ENCODE measurements at places on chromosomes 13 and 19. TPM values are rescaled to one million over a fixed set of nuclear protein-coding genes. Genes with fewer than 3 reads are reported as not detected.

CFAP97D2 gene
- not detected for total RNA-seq

ZNF836 gene
- 8.0 TPM for total RNA-seq

CAPN12 gene
- 5.5 TPM for total RNA-seq

GRCh38 chr13:48234566-48235340 lies 1.7 kb downstream of the ITM2B start:
- no peaks in the 10 kb centered on the region for H3K27me3 ChIP-seq
- H3K27ac ChIP-seq: no peak overlapping the region
- H3K36me3 ChIP-seq: no peaks in the 10 kb centered on the region
- peak overlapping the region; percentile 88 for H3K4me3 ChIP-seq
- H3K4me1 ChIP-seq: peaks cover 32% of the 10 kb centered on the region

- peak overlapping the region; percentile 75 for H3K4me3 ChIP-seq
- H3K27me3 ChIP-seq: no peaks in the 10 kb centered on the region
- no peak for DNase-seq
- H3K4me1 ChIP-seq: peaks cover 13% of the 10 kb centered on the region
Observed at GRCh38 chr19:50725218-50725910, 2.2 kb downstream of the CLEC11A start.

DNA sequence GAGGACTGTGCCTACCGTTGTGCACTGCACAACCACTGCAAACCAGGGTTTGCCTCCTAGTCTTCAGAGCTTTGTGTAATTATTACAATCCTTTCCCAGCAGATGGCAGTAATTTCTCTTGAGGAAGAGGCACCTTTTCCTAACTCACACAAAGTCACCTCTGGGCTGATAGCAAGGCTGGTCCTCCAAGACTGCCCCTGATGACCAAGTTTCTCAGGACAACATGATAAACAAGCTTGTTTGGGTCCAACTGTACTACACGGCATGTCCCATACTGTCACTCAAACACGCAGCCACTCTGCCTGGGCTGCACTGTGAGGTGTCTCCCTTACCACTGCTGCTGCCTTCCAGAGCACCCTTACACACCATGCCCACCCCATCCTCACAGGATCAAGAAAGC lies 39.3 kb downstream of the RFXAP start:
- H3K27ac ChIP-seq: no peak overlapping the region
- no peaks in the 10 kb centered on the region for H3K36me3 ChIP-seq
- DNase-seq: peak; percentile 73
- H3K4me3 ChIP-seq: no peak overlapping the region

- no peak overlapping the region for H3K4me3 ChIP-seq
- no peaks in the 10 kb centered on the region for H3K27me3 ChIP-seq
- H3K36me3 ChIP-seq: no peaks in the 10 kb centered on the region
- DNase-seq: no peak
- no peaks in the 10 kb centered on the region for H3K4me1 ChIP-seq
- no peak overlapping the region for H3K27ac ChIP-seq
Observed at GRCh38 chr13:88459331-88459730, 788.2 kb downstream of the SLITRK5 start.

Data from PC-3 (cell line).